Stimulated activated CD8-positive, alpha-beta memory T cell treated with anti-CD3 and anti-CD28 coated beads, Interleukin-4, amount 100 ng/mL, for 1 hour (primary cell): ENCODE measurements at places on chromosomes 1 and 21.

- no peak for DNase-seq
Observed at GRCh38 chr1:39965044-39965443, 10.1 kb downstream of the MFSD2A start.

DNA sequence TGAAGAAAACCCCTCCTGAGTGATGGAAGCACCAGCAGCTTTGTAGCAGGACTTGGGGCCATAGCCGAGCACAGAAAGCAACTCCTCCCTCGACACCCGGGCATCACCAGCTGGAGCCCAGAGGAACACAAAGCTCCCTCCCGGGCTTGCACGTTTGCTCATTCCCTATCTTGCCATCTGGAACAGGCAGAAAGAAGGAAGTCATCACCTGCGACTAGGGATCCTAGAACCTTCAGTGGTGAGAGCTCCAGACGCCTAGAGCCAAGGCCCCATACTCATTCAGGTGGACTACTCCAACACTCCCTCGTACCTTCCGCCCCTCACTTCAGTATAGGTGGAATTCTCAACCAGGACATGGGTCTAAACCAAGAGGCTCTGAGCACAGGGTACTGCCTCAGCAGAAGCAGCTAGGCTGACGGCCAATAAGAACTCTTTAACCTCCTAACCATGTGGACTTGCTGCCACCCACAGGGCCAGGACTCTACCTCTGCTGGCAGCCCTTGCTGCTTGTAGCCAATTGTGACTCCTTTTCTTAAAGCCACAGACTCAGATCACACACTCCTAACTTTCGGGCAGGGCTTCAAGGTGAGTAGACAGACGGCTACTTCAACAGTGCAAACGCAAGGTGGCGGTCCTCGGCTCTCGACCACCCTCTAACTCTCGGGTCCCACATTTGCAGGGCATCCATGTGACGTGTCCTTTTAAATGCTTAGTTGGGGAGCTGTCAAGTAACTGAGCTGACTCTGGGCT lies 65.4 kb downstream of the NPHP4 start:
- DNase-seq = no peak

DNA sequence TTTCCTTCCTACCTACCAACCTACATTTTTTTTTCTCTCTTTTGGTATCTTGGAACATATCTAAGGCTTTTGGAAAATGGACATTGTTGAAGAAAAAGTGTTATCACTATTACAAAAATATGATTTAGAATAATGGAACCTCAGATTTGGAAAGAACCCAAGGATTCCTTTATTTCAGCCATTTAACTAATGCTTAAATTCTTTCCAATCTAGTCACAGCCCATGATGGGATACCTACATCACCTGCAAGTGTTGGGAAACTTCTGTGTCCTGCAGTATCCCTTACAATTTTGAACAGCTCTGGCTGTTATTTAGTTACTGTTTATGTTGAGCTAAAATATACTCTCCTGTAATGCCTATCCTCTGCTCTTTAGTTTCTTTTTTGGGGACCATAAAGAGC lies 22.3 kb upstream of the APOBEC4 start:
- no peak for DNase-seq

DNA sequence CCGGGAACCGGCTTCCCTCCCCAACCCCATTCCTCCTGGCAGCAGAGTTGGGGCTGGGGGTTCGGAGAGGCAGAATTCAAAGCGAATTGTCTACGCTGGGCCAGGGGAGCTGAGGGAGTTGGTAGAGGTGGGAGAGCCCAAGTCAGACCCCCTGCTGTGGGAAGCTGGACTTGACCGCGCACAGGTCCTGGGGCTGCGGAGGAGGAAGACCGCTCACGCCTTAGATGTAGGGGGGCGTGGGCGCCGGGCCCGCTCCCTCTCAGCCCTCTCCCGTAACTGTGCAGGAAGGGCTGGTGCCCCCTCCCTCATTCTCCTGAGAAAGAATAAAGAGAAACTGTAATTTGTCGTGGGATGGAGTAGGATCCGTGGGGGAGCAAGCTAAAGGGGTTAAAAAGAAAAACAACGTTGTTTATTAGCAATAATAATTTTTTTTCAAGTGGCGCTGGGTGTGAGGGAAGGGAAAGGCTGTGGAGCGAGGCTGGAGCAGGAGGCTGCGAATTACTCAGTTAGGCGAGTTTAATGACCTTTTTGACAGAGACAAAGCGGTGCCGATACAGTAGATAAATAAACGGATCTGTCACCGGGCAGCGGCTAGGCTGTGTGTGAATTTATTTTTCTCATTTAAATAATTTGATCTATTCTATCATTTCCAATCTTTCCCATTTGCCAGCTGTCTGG lies 838 bp upstream of the GRIK3 start:
- DNase-seq = no peak

GRCh38 chr1:30385246-30385995 lies 338.0 kb downstream of the MATN1 start:
- DNase-seq = no peak

GRCh38 chr1:30761381-30762151 lies 4.0 kb upstream of the LAPTM5 start:
- DNase-seq = no peak

GRCh38 chr1:153475282-153475681 lies 14.8 kb upstream of the S100A7 start:
- DNase-seq = no peak

DNA sequence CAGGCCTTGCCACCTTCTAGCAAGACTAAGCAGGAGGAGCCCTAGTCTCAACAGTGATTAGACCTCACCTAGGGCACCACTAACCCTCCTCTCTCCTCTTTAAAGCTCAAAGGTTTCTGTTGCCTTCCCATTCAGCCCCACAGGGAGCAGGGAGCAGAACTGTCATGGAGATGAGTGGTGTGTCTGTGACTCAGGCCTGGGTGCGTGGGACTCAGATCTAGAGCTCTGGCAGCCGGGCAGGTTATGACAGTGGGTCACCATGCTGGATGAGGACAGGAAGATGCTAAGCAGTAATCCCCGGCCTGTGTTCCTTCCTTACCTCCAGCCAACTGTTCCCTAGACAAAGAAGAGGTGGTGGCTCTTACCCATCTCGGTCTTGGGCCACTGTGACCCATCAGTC lies 60.1 kb upstream of the COA6 start:
- no peak for DNase-seq

GRCh38 chr21:45421071-45421845 lies 16.3 kb downstream of the COL18A1 start:
- DNase-seq = no peak

GRCh38 chr1:245160288-245160687 lies 5.5 kb downstream of the KIF26B start:
- no peak for DNase-seq

- DNase-seq = no peak
Observed at GRCh38 chr1:94821636-94822305, 1.6 kb downstream of the SLC44A3 start.

DNA sequence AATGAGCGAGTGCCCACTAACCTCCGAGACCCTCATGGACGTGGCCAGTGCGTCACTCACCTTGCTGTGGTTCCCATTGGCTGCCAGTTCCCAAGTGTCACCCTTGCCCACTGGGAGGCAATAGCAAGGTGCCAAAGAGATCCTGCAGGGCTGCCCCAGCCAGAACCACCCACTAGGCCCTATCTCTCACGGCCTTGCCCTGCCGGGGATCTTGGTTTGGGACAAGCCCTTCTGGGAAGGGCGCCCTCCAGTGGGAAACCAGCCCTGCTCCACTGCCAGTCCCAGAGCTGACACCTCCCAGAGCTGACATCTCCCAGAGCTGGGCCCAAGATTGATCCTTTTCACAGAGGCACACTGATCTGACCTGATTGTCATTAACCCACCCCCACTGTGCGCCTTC lies 2.1 kb upstream of the SELENON start:
- no peak for DNase-seq

DNA sequence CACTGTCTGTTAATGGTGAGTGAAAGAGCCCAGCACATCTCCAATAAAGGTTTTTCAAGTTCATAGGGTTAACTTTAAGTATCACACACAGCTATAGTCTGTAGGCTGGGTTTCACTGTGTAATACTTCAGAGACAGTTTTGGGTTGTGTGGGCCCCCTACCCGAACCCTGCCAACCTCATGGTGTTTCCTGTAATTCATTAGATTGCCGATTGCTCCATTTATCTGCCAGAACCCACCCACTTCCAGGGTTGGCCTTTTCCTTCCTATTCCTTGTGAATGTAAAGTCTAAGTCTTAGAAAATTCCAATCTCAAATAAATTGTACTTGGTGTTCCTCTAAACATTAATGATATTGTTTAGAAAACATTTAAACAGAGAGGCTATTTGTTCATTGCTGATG lies 43.6 kb downstream of the CTTNBP2NL start:
- DNase-seq = no peak

DNA sequence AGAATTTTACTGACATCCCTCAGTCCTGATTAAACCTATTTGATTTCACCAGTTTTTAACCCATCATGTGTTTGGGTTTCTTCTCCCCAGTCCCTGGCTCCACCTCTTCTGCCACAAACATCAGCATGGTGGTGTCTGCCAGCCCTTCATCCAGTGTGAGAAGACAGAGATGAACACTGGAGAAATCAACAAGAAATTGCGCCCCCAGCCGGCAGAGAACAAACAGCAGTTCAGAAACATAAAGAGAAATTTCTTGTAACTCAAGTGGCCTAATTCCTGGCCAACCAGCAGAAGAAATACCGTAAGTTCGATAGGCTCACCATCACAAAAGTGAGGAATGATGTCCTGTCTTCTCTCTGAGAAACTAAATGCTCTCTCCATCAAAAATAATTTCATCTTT lies 18.3 kb downstream of the S100A11 start:
- no peak for DNase-seq

DNA sequence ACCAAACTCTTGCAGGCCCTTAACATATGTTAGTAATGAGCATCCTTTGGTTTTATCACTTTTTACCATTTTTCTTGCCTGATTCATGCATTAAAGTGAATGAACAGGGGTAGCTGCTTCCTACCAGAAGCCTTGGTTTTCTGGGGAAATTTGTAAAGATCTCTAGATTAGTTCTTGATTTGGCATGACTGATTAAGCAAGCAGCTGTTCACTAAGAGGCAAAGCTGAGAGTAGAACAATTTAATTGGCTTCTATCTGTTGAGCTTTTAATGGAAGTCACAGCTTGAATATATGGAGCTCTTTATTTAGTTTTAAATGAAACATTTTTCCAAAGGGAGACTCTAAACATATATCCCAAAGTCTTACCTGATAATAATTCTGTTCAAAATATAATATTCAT lies 23.6 kb downstream of the TLCD4 start:
- DNase-seq = no peak

DNA sequence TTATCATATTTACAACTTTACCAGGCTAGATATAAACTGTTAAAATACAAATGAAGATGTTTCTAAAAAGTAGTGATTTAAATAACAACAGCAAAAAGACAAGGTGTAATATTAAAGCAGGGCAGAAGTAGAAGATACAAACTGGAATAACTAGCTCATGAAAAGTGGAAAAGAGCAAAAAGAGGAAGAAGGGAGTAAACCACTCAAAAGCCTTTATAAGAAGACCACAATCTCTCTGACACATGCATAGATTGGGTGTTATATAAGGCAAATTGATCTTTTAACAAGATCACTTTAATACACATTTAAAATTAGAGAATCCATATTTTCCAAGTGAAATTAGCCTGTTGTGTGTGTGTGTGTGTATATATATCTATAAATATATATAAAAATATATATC lies 5.0 kb downstream of the DENND1B start:
- no peak for DNase-seq

- no peak for DNase-seq
Observed at GRCh38 chr1:118563981-118564951, 379.2 kb upstream of the SPAG17 start.

- no peak for DNase-seq
Observed at GRCh38 chr21:44051462-44051941, 39.4 kb downstream of the TRAPPC10 start.

- DNase-seq = no peak
Observed at GRCh38 chr1:51523931-51524330, 4.9 kb upstream of the EPS15 start.

- no peak for DNase-seq
Observed at GRCh38 chr1:8540971-8541370, 223.1 kb downstream of the SLC45A1 start.

DNA sequence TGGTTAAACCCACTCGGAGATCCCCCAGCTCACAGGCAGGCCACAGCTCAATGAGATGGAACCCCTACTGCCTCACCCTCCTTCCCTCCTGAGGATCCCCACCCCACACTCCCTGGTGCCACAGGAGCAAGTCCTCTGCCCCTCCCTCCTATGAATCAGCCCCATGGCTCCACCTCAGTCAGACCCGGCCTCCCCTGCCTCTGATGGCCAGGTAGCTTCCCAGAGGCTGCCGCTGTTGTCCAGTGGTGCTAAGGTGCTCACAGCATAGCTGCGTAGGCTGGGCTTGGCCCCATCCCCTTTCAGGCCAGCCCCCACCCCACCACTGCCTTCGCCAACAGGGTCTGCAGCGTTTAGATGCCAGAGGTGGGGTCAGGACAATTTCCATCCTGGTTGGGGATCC lies 98.5 kb upstream of the IGSF21 start:
- no peak for DNase-seq

GRCh38 chr1:2269193-2269921 lies 41.2 kb downstream of the SKI start:
- DNase-seq = no peak

- DNase-seq = no peak
Observed at GRCh38 chr1:70075761-70076160, 129.6 kb downstream of the LRRC40 start.

DNA sequence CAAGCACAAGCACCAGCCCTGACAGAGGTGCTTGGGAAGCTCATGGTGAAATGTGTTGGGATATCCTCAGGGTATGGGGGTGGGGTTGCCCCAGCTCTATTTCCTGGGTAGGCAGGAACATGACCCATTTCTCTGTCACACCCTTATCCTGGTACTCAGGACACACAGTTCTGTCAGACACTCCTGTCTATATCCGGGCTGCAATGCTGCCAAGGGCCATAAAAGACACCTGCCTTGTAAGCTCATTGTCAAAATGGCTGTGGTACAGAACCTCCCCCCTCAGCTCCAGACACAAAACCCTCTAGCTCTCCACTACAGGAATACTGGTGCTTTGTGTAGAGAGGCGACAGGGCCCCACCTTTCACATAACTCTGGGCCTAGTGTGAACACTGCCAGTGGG lies 636.7 kb downstream of the PLA2G4A start:
- DNase-seq = no peak

- DNase-seq = no peak
Observed at GRCh38 chr1:165306543-165307434, 49.7 kb downstream of the LMX1A start.

GRCh38 chr1:68185743-68186142 lies 46.6 kb downstream of the WLS start:
- no peak for DNase-seq
